HL-60 (cell line): ENCODE measurements at places on chromosomes 7 and 10.

GRCh38 chr7:144821067-144821466 lies 14.8 kb downstream of the TPK1 start:
- DNase-seq, result no peak

DNA sequence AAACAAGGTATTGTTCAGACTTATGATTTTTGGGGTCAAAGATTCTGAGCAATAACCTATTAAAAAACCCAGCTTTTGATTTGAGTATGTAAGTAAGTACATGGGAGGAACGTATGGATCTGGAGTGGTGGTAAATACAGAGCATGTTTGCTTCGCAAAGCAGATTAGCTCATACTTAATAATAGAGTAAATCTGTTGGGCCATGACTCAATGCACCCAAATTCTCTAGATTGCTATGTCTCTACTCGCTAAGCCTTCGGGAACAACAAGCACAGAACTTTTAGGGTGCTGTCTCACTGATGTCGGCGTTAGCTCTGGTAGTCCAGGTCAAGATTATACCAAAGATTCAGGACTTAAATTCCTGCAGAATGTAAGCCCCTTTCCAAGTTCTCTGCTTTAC lies 807 bp upstream of the MINPP1 start:
- no peak for DNase-seq

DNA sequence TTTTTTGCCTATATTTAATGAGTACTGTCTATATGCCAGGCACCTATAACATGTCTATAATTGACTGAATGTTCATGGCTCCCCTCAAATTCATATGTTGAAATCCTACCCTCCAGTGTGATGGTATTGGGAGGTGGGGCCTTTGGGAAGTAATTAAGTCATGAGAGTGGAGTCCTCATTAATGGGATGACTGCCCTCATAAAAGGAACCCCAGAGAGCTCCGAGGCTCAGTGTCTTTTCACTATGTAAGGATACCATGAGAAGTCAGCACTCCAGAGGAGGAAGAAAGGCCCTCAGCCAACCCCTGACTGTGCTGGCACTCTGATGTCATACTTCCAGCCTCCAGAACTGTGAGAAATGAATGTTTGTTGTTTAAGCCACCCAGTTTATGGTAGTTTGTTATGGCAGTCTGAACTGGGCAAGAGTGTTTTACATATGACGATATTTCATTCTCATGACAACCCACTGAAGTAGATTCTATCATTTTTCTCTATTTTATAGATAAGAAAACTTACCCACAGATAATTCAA lies 61.1 kb upstream of the PCGF5 start:
- no peak for DNase-seq

DNA sequence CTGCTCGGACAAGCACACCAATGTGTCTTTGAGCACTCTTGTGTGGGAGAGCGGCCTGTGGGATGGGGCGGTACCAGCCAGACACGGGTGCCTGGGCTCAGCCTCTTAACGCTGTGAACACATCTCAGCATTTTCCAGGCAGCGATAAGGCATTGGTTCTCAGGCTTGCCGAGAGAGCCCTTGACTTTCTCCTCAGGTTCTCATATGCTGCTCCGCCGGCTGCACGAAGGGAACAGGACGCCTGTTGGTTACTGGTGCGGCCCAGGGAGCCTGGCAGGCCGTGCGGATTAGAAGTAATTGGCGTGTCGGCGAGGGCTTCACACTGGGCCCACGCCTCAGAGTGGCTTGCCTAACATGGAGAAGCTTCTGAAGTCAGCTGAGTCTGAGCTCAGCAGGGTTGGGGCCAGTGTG lies 456.7 kb upstream of the FOXK1 start:
- DNase-seq, result no peak

- DNase-seq, result no peak
Observed at GRCh38 chr10:110834629-110835301, 37.0 kb upstream of the PDCD4 start.

GRCh38 chr7:47361746-47362215 lies 220.1 kb downstream of the TNS3 start:
- no peak for DNase-seq

DNA sequence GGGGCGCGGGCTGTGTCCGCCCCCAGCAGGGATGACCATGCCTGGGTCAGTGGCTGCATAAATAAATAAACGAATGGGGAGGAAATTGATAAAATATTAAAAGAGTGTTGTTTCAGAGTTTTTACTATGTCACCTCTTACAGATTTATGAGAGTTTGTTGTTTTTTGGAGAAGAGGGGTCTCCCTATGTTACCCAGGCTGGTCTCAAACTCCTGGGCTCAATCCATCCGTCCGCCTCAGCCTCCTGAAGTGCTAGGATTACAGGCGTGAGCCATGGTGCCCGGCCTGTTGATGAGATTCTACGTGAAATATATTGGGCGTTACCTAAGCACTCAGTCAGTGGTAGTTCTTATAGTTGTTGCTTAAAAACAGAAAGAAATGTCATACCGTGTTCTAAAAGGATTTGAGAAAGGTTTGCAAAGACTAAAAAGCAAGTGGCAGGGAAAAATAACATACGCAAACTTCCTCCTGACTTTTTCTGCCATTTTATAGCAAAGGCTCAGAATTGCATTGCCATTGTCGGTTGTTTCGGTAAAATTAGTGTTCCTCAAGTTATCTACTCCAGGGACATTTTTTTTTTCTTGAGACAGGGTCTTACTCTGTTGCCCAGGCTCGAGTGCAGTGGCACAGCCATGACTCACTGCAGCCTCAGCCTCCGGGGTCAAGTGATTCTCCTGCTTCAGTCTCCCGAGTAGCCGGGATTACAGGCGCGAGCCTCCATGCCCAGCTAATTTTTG lies 39.5 kb upstream of the FOXK1 start:
- DNase-seq, result no peak

- no peak for DNase-seq
Observed at GRCh38 chr7:34845666-34846361, 187.8 kb downstream of the NPSR1 start.

DNA sequence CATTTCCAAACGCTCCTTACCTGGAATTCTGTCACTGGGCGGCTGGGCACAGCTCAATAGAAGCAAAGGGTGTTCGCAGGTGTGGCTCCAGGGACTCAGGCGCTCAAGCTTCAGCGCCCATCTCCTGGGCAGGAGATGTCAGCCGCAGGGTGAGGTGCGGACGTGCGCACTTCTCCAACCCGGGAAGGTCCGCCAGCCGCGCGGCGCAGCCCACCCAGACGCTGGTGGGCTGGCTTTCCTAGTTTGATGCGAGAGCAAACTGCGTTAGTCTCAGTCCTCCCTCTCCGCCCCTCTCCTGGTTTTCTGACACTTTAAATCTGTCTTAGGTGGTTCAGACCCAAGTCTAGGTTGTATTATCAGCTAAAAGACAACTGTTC lies 267 bp downstream of the CALCR start:
- DNase-seq, result no peak

DNA sequence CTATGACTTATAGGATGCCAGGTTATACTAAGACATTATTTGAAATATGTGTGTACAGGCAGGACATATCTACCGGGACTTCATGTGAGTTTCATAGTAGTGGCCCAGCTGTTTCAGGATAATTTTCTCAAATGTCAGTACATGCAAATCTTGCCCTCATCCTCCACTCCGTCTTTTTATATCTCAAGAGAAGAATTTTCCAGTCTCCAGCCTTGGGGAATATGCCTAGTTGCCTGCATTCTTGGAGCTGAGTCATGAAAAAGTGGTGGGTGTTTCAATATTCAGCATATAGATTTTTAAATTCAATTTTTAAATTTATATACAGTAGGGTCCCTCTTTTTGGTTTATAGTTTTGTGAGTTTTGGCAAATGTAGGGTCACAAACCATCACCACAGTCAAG lies 236.7 kb downstream of the OTUD1 start:
- DNase-seq, result no peak
